NCI-H748 treated with DMSO at 0.1 percent for 48 hours (cell line): ENCODE measurements at places on chromosomes 2 and 18.

- no peak for DNase-seq
Observed at GRCh38 chr2:216652566-216652965, 19.3 kb downstream of the IGFBP2 start.

- no peak for DNase-seq
Observed at GRCh38 chr2:98715812-98716451, 15.0 kb downstream of the MGAT4A start.

DNA sequence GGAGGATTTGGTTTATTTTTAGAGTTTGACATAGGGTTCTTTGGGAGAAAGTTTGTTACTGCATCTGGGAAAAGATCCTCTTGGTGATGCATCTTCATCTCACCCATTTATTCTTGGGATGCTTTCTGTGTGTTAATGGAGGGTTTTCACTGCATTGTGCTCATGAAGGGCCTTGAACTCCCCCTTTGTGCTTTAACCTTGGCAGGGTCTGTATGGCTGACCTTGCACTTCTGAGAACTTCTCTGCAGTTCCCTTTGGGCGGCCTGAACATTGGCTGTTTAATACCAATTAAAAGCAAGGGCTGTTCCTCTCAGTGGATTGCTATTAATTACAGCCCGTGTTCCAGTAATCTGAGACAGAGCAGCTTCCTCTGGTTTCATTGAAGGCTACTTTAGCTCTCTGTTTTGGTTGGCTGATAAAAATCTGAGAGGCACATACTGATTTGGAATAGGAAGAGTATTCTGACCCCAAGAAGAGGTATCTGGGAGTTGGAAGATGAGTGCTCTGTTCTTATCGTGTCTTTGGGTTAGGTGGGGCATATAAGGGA is 37.5 kb downstream of the FMNL2 start:
- DNase-seq: no peak

- no peak for DNase-seq
Observed at GRCh38 chr2:8004250-8004681, 677.6 kb upstream of the ID2 start.

DNA sequence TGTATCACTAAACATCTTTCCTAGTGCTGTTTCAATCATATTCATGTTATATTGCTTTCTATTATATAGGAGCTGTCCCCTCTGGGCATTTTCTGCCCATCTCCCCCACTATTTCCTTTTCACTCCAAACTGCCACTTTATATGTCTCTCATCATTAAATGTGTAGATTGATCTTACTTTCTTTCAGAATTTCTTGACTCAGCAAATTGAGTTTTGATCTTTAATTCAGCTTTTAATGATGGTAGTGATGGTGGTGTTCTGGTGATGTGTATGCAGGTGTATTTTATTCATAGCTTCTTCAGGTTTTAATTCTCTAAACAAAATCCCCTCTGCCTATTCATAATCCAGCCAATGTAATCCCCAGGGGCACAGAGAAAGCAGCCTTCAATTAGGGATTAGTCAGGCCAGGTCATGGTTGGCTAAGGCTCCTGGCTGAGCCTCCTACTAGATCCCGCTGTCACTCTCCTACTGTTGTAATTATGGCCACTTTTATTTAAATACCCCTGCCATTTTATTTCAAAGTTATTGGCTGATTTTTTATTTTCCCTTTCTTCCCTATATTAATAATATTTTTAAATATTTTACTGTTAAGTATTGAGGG is 325.4 kb downstream of the SPAG16 start:
- no peak for DNase-seq

DNA sequence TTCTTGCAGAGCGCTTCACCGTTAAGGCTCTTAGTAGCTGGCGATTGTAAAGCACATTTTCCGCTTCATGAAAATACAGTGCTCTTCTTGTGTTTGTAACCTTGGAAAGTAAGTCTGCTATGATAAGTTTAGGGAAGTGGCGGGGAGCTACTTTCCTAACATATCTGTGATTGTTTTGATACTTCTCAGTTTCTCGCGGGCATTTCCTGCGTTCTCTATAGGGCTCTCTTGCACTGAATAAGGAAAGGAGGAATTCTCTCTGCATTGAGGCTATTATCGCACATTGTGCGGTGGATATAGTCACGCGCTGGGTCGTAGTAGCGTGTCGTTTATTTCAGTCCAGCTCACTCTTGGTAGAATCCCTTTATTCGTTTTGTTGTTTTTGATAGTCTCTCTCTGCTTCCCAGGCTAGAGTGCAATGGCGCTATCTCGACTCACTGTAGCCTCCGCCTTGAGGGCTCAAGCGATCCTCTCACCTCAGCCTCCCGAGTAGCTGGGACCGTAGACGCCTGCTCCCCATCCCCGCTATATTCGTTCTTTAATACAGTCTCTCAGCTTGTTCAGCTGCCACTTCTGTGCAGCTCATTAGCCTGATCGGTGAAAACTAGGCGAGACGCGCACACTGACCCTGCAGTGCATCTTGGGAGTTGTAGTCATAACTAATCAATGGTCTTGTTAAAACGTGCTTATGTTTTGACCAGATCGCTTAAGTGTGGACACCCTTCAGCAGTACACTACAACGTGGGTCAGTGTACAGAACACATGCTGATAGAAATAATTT is 1.0 kb upstream of the PPP4R3B start:
- DNase-seq: no peak

DNA sequence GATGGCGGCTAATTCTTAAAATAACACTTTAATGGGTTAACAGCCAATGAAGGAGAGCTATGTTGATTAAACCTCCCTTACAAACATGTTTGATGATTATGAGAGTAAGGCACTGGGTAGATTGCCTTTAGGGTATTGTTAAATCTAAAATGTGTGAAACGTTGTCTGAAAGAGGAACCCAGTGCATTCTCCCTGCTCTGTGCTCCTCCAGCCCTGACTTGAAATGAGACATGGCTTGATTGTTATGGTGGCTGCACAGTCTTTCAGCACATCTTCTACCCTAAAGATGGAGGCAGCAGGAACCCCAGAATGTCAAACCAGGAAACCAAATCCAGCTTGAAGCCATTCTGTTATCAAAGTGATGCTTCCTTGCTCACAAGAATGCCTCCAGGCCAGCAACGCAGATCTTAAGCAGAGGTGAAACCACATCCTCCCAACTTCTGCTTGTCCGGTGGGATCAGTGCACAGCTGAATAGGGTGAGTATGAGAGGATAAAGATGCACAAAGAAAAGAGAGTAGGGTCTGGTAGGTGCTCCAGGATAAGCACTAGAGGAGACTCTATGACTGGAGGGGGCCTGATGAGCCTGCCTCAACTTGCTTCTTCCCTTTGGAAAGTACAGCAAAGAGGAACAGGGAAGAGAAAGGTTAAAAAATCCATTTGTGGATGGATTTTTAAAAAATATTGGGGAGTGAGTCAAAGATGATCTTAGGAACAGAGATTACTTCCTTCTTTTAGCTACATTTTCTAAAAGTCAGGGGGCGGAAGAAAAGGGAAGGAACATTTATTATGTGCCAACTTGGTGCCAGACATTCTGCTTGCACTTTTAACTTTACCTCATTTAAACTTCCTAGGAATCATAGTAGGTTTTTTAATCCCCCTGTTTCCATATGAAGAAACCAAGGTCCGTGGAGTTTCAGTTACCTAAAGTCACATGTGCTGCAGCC is 523.0 kb downstream of the TXNL1 start:
- no peak for DNase-seq

DNA sequence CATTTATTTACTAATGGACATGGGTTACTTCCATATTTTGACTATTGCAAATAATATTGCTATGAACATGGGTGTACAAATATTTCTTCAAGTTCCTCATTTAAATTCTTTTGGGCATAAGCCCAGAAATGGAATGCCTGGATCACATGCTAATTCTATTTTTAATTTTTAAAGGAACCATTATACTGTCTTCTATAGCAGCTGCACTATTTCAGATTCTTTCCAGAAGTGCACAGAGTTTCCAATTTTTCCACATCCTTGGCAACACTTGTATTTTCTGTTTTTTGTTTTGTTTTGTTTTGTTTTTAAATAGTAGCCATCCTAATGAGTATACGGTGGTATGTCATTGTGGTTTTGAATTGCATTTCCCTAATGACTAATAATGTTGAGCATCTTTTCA is 8.5 kb upstream of the RALBP1 start:
- no peak for DNase-seq

- no peak for DNase-seq
Observed at GRCh38 chr2:84776011-84776410, 104.9 kb downstream of the TRABD2A start.

GRCh38 chr2:226788064-226788463 is 11.6 kb downstream of the IRS1 start:
- no peak for DNase-seq

DNA sequence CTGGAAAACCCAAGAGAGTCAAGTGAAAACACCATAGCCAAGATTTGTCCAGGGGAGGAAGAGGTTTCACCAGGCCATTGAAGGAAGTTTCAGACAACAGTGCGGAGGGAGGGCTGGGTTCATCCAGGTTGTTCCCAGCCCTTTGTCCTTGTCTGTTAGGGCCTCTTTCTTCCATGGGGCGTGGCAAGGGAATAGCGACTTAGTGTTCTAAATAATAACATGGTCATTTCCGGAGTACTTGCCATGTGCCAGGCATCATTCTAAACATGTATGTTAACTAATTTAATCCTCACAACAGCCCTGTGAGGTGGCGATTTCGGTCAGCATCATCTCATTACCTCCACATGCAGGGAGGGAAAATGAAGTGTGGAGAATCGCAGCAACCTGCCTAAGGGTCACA is 77.3 kb downstream of the TCF7L1 start:
- DNase-seq: no peak

DNA sequence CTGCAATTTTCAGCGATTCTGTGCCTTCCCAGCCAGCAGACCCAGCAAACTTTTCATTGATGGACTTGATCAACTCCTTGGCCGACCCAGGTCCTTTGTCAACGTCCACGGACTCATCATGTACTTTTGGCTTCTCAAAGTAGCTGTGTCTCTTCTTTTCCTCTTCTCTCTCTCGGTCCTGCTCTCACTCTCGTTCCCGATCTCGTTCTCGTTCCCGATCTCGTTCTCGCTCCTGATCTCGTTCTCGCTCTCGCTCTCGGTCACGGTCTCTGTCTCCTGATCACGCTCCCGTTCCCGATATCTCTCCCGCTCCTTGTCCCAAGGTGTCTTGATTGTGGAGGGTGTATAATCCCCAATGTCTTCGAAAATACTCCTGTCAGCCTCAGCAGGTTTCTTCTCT is 219.5 kb upstream of the FANCL start:
- DNase-seq: no peak

DNA sequence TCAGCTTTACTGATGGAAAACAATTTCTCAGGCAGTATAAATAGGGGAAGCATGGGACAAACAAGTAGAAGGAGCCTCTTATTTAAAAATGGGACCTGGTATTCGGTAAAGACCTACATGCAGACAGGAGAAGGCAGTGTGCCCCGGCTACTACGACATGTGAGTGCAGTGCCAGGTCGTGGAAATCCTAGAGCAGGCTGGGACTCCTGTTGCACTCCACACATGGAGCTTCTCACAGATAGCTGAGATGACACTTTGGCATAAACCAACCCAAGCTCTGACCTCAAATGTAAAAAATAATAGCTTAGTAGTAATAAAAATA is 885 bp upstream of the DSEL start:
- DNase-seq: peak; percentile 36

- no peak for DNase-seq
Observed at GRCh38 chr18:26708806-26709716, 156.4 kb downstream of the AQP4 start.

DNA sequence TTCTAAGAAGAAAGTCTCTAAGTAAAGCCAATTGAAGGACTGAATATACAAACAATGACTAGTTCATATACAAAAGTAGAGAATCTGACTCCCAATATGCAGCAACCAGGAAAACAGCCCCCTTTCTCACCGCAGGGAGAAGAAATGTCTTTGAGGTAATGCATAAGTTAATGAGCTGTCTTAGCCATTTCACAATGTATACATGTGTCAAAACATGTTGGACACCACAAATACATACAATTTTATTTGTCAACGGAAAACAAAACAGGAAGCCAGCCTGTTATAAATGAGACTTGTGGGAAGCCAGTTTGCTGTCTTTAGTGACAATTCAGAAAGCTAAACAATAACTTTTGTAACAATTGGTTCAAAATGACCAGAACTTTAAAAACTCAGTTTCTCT is 389.2 kb downstream of the CBLN2 start:
- no peak for DNase-seq

- no peak for DNase-seq
Observed at GRCh38 chr2:54524226-54524991, 68.3 kb downstream of the SPTBN1 start.
